ENCODE measurements at places on chromosomes 6 and 20. TPM values are rescaled to one million over a fixed set of nuclear protein-coding genes. Genes with fewer than 3 reads are reported as not detected.

GRCh38 chr6:88492241-88492640, 326.1 kb upstream of the CNR1 start:
- no peak for DNase-seq

GRCh38 chr6:47934023-47934422, 152.2 kb downstream of the OPN5 start:
- DNase-seq = no peak

DNA sequence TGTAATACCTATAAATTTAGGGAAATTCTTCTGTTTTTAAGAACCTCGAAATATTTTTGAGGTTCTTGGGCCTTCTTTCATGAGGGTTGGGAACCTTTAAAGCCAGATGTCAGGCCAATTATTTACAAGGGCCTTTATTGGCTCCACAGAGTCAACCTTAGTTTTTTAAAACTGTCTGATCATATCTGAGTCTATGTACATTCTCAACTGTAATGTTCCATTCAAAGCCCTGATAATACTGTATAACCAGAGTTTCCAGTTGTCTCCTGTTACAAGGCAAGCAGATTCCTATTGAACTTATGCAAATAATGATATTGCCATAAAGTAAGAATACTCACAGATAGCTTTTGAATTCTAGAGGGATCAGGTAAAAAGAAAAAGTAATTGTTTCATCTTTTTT, 545.5 kb downstream of the EPM2A start:
- DNase-seq = no peak

DNA sequence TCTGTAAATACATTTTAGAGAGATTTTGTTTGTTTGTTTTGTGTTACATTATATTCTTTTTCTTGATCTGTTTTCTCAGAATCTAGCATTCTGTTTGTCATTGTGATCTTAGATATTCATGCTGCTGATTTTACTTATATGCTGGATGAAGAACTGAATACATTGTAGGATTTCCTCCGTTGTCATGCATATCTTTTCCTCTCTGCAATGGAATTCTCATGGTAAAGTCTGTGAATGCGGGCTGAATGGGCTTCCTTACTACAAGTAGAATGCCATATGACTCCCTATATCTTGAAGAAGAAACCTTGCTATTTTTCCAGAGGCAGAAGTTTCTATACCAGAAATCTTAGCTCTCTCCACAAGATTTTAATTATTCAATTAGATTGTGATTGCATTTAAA, 2.4 kb upstream of the DEFB114 start:
- DNase-seq = no peak

EYA4 gene
- total RNA-seq = not detected

DNA sequence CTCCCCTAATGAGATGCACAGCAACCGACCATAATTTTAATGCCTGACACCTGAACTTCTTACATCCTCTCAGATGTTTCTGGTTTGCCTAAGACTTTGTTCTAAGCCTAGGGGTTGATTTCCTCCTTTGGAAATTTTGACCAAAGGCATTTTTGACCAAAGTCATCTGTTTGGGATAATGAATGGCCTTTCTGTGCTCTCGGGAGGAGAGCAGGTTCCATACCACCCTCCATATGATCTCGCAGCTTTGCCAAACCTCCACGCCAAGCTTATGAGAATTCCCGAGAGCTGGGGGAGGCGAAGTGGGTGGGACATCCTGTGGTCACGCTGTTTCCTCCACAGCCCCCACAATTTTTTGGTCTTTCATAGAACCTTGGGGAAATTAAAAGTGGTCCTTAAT, 91.7 kb downstream of the SCML4 start:
- DNase-seq = no peak

DNA sequence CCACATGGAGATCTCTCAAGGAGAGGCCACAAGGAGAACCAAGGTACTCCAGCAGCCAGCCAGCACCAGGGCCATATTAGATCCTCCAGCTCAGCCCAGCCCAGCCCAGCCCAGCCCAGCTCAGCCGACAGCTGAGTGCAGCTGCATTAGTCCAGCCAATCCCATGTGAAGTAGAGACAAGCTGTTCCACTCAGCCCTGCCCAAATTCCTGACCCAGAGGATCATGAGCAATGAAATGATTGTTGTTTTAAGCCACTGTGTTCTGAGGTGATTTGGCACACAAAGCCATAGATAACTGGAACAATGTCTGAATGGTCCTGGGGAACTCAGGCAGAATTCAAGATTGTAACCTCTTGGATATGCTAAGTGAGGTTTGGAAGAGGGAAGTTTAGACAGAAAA, 59.5 kb upstream of the BMP2 start:
- no peak for DNase-seq

GRCh38 chr6:39594285-39594684, 130.9 kb downstream of the KIF6 start:
- DNase-seq = no peak

GRCh38 chr6:15871276-15871675, 208.4 kb upstream of the DTNBP1 start:
- no peak for DNase-seq

FAM209B gene
- total RNA-seq = 1.2 TPM

DNA sequence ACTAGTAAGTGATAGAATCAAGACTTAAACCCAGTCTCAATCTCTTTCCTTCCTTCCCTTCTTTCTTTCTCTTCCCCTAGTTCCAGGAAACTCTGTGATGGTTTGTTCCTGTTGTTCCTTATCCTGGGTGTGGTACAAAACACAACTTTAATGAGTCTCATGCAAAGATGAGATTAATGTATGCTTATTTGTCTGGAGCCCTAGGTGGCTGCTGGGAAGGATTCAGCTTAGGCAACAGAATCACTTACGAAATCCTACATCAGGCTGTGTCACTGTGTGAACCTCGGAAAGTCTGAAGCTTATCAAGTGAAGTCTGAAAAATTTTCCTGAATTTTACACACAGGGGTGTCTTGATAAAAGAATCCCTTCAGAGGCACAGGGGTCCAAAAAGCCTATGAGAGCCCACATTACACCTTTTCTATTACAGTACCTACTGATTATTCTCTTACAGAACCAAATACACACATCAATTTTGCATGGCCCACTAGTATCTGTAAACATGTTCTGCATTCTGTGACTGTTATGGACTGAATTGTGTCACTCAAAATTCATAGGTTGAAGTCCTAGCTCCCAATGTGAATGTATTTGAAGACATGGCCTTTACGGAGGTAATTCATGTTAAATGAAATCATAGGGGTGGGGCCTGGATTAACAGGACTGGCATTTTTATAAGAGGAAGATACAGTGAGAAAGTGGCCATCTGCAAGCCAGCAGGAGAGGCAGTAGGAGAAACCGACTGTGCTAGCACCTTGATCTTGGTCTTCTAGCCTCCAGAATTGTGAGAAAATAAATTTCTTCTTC, 144.7 kb downstream of the MYB start:
- no peak for DNase-seq

INSM1 gene
- total RNA-seq = 0.41 TPM

OPRM1 gene
- total RNA-seq = not detected
